ENCODE measurements at places on chromosomes 11 and 22. TPM values are rescaled to one million over a fixed set of nuclear protein-coding genes. Genes with fewer than 3 reads are reported as not detected.

DNA sequence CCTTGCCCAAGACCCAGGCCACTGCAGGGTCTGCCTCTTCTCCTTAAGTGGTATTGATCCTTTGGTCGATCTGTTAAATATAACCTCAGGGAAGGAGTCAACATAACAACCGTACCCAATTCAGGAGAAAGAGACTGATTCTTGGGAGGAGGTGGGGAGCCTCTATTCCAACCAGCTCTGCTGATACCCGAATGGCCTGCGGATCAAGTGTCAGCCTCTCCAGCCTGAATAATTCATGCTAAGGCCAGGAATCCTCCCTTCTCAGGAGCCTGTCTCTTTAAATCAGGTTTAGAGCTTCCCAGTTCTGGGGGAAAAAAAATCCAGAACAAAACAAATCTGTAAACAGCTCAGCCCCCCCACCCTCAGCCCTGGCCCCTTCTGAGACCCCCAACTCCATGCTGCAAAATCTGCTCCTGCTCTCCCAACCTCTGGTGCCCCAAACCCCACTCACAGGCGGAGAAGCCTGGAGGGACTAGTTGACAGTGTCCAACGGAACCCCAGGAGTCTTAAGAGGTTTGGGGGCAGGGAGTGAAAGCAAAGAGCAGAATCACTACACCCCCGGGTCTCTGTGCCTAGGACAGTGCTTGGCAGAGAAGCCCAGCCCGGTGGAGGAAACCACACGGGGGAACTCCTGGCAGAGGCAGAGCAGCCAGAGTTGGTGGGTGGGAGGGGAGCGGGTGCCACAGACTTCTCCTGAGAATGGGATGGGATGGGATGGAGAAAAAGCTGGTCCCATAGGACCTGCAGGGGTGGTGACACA, 863 bp upstream of the TPBGL start:
- no peak for DNase-seq

DNA sequence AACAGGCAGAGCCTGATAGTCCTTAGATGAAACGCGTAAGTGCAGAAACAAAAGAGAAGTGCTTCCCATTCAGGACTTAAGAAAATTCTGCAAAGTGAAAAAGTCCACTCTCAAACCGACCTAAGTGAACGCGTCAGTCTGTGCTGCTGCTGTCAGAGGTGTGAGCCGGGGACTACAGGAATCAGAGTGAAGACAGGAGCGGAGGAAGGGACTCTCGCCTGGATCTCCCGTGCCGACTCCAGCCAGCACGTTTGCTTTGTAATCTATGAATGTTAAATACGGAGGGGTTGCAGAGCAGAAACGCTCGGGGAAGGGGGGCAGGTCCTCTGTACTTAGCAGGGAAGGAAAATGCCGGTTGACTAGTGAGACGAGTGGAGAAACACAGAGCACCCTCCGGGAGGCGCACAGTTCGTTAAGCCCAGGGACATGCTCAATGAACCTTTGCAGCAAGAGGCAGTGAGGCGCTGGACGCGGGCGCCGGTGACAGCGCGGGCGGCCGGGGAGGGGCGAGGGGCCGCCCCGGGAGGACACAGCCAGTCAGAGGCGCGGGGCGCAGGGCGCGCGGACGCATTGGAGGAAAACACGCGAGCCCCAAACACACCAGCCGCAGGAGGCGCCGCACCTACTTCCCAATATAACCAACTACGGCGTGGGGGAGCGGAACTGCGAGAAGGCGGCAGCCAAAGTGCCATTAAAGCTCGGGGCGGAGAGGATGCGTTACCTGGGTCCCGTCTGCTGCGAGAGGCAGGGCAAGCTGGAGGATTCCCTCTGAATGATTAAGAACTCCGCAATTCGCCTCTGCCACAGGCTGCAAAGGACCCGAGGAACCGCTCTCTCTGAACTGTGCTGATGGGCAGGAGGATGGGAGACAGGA, at the start of gene CNTN5:
CNTN5 (plus strand) TSS at position 598 of the 874 bp plus-strand sequence.
- no peak for DNase-seq

GRCh38 chr22:28398981-28399380, 280.7 kb downstream of the TTC28 start:
- DNase-seq, result no peak

DNA sequence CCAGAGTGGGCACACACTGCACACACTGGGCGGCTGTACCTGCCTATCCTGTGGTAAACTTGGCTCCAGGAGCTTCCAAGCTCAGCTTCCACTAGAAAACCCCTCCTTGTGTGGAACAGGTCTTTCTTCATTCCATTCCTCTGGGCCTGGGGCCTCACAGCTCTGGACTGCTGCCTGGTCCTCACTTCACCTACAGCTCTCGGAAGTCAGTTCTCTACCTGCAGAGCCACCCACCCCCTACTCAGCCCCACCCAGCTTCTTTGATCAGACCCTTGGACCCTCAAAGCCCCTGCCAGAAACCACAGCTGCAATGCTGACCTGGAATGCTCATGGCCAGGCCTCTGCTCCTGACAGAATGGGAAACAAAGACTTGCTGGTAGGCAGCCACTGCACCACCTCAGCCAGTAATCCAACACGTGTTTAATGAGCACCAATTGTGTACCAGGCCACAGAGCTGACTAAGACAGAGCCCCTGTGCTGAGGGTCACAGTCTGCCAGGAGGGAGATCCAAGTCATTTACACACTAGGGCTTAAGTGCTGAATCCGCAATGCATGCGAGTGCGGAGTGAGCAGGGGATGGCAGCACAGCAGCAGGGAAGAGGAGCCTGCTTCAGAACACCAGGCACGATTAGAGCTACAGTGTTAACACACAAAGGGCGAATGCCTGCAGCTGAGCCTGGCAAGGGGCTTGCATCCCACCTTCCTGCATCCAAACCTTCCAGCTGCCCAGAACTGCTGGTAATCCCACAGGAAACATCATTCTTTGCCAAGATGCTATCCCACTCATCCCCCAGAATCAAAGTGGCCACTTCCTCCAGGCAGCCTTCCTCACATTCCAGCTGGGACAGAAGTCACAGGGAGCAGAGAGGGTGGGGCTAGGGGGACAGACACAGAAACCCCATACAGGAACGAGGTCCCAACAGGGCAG, 4.6 kb downstream of the GNB1L start:
- DNase-seq, result no peak

GRCh38 chr22:38032681-38033521, 24.3 kb upstream of the PICK1 start:
- DNase-seq, result no peak

BRSK2 gene
- not detected for polyA plus RNA-seq

PIWIL4 gene
- polyA plus RNA-seq, result 0.18 TPM

TMEM132A gene
- 0.60 TPM for polyA plus RNA-seq
